ENCODE measurements at places on chromosomes 6 and 20.

- no peak for DNase-seq
Observed at GRCh38 chr6:105804000-105804399, 282.1 kb upstream of the PRDM1 start.

- no peak for DNase-seq
Observed at GRCh38 chr6:30864325-30864724, 20.0 kb upstream of the DDR1 start.

- DNase-seq = no peak
Observed at GRCh38 chr6:149271348-149272340, 45.9 kb upstream of the TAB2 start.

DNA sequence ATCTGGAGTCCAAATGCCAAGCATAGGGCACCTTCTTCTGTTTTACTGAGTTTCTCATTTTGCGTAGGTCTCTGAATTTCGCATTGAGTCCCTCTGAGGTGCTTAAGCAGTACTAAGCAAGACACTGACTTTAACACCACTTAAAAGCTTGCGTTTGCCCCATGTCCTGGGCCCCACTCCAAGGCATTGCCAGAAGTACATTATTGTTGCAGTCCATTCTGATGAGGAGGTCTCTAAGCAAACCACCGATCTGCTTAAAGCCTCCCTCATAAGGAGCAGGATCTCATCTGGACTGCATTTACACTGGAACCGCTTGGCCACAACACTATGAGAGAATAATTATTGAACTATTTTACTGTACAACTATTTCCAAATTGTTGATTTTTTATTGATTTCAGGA lies 16.3 kb downstream of the BMP2 start:
- no peak for DNase-seq

- DNase-seq = no peak
Observed at GRCh38 chr6:42572523-42572922, 8.7 kb downstream of the UBR2 start.

GRCh38 chr20:63941282-63942081 lies 14.7 kb downstream of the UCKL1 start:
- peak; percentile 15 for DNase-seq

GRCh38 chr6:137749696-137750211 lies 117.3 kb upstream of the TNFAIP3 start:
- DNase-seq = peak; percentile 58

DNA sequence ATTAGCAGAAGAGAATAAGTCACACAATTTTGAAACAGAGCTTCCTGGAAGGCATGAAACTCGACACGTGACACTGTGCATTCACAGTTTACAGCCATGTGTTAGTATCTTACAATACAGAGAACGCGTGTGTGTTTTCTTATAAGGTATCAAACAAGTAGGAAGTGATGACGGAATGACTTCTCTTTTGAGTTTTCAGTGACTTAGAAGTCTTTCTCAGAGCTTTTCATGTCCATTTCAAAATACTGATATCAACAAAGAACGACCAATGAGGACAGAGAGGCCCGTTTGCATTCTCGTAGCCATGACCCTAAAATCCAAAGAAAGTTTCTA lies 36.6 kb upstream of the DUSP22 start:
- no peak for DNase-seq

GRCh38 chr6:32700391-32701040 lies 34.1 kb upstream of the HLA-DQB1 start:
- DNase-seq = peak; percentile 64

- no peak for DNase-seq
Observed at GRCh38 chr6:32830017-32830416, 8.5 kb downstream of the TAP2 start.

GRCh38 chr6:26335231-26335630 lies 29.8 kb upstream of the BTN3A2 start:
- no peak for DNase-seq

GRCh38 chr20:3716195-3716834 lies 3.9 kb upstream of the SIGLEC1 start:
- DNase-seq = peak; percentile 60

GRCh38 chr20:4484379-4484997 lies 237.2 kb upstream of the PRND start:
- no peak for DNase-seq

DNA sequence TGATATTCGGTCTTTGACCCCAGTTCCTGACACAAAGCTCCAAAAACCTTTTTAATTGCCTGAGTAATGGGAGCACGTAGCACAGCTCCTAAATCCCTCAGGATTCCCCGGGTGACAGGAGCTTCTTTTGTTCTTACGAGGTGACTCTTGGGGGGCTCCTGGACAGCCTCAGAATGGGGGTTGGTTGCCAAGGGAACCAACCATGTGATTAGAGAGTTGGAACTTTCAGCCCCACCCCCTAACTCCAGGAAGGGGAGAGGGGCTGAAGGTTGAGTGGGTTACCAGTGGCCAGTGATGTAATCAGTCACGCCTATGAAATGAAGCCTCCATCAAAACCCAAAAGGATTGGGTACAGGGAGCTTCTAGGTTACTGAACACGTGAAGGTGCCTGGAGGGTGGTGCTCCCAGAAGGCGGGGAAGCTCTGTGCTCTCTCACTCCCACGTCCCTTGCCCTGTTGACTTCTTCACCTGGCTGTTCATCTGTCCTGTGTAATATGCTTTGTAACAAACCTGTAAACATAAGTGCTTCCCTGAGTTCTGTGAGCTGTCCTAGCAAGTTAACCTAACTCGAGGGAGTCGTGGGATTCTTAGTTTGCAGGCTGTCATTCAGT lies 89.5 kb downstream of the CHMP4B start:
- DNase-seq = no peak

- DNase-seq = no peak
Observed at GRCh38 chr6:5540370-5540769, 279.1 kb downstream of the FARS2 start.

DNA sequence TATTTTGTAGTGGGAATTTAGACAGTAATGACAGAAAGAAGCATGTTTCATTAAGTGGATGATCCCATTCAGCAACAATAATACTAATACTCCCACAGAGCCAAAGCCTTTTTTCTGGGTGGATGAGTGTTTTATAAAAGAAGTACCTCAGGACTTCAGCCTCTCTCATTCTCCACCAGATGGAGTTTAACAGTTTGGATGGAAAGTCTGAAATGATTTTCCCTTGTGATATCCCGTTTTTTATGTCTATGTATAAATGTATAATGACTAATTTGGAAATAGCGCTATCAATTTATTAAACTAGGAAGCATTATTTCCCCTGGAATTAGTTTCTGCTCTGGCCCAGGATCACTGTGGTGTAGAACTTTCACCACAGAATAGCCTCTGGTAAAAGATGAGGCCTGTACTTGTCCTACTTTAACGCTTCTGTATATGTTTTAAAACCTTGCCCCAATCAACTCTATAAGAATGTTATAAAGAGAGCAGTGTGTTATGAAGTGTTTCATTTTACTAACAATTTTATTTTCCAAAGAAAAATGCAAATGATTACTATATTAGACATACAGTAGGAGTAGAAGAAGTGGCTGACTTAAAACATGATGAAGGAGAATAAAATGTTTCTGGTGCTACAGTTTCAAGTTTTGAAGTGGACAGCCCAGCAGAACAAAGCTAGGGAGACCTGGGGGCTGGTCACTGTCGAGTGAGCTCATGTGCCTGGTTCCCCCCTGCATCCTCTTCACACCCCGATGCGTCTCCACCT lies 135.6 kb downstream of the HIVEP1 start:
- peak; percentile 22 for DNase-seq

- DNase-seq = no peak
Observed at GRCh38 chr6:38153798-38154345, 334.3 kb downstream of the ZFAND3 start.

DNA sequence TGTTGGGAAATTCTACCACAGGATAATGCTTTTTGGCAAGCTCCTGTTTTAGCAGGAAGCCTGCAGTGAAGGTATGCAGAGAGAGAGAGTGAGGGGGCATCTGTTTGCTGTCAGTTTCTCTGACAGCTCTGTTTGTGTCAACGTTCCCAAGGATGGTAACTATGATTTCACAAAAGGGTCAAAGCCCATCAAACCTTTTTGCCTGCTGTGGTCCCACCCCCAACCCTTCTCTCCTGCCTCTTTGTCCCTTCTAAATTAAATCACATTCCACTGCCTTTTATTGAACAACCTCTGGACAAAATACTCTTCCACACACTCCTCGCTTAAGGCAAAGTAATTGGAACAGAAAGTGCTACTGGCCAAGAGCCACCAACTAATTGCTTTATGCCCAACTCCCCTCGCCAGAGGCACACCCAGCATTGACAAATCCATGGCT lies 128.3 kb downstream of the TSHZ2 start:
- no peak for DNase-seq

DNA sequence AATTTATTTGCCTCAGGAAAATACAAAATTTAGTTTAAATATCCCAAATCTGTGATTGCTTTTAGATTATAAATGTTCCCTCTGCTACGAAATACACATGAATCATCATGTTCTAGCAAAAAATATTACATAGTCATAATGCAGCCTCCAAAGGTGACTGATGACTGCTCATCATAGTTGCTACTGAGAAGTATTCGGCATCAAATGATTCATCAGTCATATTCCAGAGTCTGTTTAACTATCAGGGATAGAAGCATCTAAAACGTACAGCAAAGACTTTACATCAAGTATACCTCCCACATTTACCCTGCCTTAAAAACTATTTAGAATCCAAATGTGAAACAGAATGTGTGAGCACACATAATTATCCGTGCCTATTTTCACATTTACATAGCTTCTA lies 626.0 kb downstream of the CDH26 start:
- no peak for DNase-seq

- no peak for DNase-seq
Observed at GRCh38 chr20:3797226-3797545, 1.1 kb downstream of the CDC25B start.

DNA sequence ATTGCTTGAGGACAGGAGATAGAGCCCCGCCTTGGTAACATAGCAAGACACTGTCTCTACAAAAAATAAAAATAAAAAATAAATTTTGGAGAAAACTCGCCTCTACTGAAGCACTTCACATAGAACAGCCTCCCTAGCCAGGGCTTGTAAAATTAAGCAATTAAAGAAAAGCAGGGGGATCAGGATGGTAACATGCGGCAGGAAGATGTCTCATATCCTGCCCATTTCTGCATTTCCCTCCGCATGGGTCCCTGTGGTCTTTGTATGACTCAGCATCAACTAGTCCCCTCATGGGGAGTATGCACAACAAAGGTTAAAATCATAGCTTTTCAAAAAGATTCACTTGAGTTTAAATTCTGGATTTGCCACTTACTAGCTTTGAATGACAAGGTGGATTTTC lies 379.0 kb downstream of the EPHA7 start:
- no peak for DNase-seq

DNA sequence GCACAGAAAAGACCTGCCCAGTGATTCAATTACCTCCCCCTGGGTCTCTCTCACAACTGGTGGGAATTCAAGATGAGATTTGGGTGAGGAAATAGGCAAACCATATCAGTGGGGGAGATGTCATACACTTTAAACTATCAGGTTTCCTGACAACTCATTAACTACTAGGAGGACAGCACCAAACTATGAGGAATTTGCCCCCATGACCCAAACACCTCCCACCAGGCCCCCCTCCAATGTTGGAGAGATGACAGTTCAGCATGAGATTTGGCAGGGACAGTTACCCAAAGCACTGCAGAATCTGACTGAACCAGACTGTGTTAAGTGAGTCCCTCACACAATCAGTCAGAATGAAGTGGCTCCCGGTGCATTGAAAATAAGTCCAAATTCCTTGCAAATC lies 148.0 kb downstream of the TTLL2 start:
- no peak for DNase-seq

Measured in EH (cell line).